KBM-7 (cell line): ENCODE measurements at places on chromosomes 4 and X.

DNA sequence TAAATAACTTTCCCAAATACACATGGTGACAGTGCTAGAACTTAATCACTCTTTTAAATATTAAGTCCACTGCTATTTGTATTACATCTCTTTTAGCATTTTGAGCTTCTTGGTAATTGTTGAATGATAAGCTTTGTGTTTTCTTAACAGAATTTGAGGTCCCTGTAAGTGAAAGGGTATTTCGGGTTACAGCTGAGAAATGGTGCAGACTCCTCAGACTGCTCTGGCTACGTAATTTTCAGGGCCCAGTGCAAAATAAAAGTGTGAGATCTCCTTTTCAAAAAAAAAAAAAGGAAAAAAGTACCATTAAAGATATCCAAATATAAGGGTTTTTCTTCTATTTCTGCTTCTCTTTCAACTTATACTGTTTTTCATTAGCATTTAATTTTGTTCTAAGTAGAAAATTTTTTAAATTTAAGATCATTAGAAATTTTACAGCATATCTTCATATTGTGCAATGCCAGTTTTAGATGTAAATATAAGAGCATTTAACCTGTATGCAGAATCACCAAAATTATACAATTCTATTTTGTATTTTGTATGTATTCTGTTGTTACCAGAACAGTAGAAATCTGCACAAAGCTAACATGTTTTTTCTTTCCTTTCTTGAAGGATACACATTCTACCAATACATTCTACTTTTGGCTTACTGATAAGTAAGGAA lies 33.6 kb upstream of the FGF5 start:
- no peak for DNase-seq

DNA sequence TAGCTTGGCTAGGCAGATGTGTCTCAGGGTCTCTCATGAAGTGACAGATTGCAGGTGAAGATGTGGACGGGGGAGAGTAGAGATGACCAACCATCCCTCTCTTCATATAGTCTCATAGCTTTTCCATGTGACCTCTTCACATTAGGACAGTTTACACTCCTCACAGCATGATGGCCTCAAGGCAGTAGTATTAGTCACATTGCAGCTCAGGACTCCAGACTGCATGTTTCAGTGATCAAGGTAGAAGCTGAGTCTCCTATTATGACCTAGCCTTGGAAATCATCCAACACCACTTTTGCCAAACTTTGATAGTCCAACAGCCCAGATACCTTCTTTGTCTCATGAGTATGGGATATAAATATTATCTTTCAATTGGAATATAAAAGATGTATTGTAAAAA lies 147.7 kb downstream of the GASK1B start:
- DNase-seq: no peak

- no peak for DNase-seq
Measured at GRCh38 chr4:100786481-100786880, 268.7 kb upstream of the EMCN start.

- DNase-seq: no peak
Measured at GRCh38 chr4:136150046-136150445, 1382.2 kb downstream of the PCDH18 start.

DNA sequence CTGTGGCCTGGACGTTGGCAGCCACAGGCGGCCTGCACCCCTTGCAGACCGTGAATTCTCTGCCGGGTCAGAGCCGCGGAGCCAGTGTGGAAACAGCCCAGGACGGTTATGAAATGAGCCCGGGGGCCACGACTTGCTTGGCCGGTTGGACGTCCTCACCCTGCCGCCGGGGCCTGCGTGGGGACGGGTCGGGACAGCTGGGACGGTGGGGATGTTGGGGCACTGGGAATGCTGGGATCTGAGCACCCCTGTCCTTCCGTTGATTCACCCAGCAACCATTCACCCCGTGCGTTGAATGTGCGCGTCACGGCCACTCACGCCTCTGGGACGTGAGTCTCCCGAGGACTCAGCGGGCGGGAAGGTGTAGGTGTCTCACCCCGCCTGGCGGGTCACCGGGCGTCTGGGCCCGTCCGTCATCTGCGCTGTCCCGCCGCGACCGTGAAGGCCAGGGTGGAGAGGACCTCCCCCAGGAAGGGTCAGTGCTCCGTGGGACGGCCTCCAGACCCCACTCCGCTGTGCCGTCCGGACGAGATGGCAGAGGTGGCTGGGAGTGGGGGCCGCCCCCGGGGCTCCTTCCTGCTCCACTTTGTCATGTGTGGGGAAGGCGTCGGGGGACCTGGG lies 4.5 kb upstream of the PLCXD1 start:
- DNase-seq: no peak

DNA sequence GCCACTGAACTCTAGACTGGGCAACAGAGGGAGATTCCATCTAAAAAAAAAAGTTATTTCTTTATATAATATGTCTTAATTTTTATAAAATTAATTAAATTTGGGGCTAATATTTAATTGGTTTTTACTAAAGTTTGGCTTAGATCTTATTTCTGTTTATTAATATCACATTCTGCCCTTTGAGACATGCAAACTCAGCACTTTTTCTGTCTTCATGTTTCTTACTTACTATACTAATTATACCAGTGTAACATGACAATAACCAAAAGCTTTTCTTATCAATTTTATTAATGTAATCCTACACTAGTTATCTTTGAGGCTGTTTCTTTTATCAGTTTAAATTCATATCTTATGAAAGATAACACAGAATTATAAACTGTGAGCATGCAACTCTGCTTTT lies 475.9 kb upstream of the GRID2 start:
- no peak for DNase-seq

- no peak for DNase-seq
Measured at GRCh38 chr4:19123681-19124080, 1102.1 kb upstream of the LCORL start.

GRCh38 chr4:33886356-33886755 lies 2358.0 kb downstream of the ARAP2 start:
- DNase-seq: no peak

GRCh38 chr4:47531241-47531953 lies 46.3 kb downstream of the ATP10D start:
- peak; percentile 82 for DNase-seq

- DNase-seq: no peak
Measured at GRCh38 chr4:25425361-25425760, 48.3 kb downstream of the ANAPC4 start.

- no peak for DNase-seq
Measured at GRCh38 chr4:47483745-47484144, 1.3 kb upstream of the ATP10D start.

DNA sequence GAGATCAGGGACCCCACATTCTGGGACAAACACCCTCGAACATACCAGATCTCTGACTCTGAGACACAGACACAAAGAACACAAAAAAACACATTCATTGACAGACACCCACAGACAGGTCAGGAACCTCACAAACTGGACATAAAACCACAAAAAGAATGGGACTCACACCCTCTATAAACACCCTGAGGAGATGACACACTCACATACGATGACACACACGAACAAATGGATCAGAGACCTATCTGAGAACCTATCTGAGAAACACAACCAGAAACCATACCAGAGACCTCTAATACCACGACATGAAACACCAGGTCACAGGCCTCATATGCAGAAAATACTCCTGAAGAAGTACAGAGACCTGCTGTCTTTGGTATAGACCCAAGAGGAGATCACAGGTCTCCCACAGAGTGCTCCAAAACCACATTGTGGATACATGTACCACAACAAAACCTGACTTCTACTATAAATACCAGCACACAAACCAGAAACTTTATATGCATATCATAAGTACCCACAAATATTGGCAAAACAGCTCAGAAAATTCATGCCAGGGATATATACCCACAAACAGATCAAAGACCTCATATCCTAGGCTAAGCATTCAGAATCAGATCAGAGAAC lies 19.5 kb downstream of the SUV39H1 start:
- no peak for DNase-seq

- no peak for DNase-seq
Measured at GRCh38 chr4:72357908-72358307, 211.1 kb downstream of the ADAMTS3 start.

DNA sequence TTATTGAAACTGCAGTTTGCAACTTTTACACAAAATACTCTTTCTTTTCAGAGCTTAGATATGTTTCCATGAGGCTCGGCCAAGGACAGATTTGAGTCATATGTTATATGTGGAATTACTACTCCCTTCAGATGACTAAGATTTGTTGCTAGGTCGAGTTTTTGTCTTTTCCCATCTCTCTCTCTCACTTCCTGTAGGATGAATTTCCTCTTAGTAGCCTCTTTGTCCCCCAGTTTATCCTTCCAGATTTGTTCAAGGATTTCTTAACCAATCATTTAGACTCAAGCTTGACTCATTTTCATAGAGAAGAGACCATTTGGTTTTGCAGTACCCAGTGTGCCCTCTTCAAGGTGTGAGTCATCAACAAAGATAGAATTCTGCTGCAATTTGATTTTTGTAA lies 209.2 kb downstream of the GLUD2 start:
- DNase-seq: no peak

DNA sequence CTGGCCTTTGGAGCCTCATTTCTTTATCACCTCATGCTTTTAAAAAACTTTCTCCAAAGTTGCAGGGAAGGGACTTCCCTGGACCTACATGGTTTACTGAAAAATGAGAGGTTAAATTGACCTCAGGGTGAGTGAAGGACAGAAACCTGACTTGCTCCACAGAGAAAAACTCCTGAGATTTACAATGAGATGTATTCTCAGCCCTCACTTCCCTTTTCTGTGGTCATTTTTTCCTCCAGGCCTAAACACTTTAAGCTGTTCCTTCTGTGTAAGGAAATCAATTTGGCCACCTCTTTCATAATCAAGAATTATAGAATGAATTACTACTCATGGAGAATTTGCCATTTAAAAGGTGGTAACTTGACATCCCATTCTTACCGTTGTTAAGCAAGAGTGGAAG lies 77.9 kb downstream of the HPGD start:
- DNase-seq: no peak

GRCh38 chr4:120694973-120695372 lies 227.6 kb downstream of the PRDM5 start:
- DNase-seq: no peak

DNA sequence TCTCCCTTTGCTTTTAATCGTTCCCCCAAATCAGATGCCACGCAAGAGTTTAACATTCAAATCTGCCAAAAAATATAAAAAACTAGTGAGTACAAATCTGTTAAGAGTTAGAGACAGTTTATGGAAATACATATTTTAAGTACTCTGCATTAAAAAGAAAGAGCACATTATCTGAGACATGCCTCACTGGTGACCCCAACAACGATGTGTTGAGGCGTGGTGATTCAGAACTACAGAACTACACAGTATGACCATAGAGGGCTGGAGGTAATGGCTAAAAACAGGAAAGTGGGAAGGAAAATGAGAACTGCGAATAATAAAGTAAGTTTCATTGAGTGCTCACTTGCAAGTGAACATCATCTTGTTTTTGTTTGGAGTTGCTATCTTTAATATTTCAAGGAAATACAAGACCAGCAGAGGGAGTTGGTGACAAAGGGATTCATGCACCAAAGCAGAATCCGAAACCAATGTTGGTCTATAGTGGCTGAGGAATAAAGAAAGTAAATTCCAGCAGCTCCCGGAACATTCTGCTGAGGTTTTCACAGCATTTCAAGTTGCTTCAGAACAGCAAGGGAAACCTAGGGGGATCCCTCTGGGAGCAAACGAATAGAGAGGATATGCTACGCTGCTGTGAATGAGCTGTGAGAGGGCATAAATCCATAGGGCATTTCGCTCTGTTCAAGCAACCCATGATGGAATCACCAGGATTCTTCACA lies 92.2 kb downstream of the DCHS2 start:
- no peak for DNase-seq

DNA sequence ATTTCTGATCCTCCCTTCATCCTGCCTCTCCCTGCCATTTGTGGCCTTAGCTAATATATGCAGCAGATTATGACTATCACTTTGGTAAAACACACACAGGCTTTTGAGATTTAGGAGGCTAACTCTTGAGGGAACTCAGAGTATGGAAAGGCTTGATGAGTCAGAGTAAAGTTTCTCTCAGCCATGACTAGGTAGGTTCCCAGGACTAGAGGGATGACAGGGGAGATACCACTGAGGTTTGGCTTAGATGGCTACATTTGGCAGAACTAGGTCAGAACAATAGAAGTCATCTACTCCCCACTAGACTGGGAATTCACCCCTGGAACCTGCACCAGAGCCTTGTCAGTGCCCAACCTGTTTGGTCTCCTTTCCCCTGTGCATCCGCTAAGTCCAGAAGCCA lies 585.7 kb downstream of the TLL1 start:
- no peak for DNase-seq

DNA sequence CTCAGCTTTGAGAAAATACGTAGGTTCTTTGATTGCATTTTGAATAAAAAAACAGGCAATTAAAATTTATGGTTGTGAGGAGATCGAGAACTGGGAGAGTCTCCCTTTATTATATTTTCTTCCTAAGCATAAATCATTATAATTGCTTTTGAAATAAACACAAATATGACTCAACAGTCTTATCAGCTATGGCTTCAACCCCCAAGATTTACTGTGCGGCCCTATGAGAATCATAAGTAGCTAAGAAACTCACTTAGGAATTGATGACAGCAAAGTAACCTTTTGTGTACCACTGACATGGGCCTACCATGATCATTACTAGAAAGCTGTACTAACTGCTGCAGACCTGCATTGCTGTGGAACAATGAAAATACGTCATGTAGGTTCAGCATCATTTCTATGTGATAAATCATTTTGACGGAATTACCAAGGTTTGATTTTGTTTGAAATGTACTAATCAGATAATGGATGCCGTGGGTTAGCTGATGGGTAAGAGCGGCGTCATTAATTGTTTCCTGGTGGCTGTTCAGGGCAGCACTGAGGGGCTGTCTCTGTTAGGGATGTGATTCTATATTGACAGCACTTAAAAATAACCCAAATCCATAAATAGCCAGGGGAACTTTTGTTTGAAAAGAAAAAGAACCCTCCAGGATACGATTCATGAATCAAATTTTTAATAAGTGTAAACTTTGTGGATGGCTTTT lies 51.5 kb upstream of the GPRIN3 start:
- DNase-seq: no peak

GRCh38 chrX:140589657-140590056 lies 84.8 kb upstream of the SOX3 start:
- no peak for DNase-seq

GRCh38 chrX:19344661-19345060 lies 934 bp downstream of the PDHA1 start:
- peak; percentile 51 for DNase-seq

DNA sequence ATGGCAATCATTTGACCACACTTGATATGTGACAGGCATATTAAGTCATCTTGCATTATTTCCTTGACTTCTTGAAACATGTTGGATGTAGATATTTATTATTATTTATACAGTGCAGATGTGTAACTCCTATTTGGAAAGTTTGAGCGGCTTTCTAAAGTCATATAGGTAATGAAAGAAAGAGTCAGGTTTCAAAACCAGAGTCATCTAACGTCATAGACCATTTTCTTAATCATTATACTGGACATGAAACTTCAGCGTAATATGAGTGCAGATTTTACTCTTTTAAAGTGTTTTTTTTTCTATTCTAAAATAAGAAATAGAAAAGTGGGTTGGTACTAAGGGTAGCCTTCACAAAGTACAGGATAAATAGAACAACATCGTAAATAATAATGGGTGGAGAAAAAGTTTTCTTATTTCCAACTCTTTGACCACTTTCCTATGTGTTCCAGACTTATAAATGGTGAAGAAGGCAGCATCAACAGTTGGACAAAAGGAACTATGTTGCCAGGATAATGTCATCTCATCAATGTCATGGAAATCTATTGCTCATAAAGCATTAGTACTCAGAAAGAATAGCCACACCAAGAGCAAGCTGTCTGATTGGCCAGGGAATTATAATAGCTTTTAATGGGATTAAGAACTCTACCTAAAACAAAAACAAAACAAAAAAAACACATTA lies 108.0 kb upstream of the PCDH18 start:
- no peak for DNase-seq
